GM10248 (cell line): ENCODE measurements at places on chromosomes 11 and 22.

DNA sequence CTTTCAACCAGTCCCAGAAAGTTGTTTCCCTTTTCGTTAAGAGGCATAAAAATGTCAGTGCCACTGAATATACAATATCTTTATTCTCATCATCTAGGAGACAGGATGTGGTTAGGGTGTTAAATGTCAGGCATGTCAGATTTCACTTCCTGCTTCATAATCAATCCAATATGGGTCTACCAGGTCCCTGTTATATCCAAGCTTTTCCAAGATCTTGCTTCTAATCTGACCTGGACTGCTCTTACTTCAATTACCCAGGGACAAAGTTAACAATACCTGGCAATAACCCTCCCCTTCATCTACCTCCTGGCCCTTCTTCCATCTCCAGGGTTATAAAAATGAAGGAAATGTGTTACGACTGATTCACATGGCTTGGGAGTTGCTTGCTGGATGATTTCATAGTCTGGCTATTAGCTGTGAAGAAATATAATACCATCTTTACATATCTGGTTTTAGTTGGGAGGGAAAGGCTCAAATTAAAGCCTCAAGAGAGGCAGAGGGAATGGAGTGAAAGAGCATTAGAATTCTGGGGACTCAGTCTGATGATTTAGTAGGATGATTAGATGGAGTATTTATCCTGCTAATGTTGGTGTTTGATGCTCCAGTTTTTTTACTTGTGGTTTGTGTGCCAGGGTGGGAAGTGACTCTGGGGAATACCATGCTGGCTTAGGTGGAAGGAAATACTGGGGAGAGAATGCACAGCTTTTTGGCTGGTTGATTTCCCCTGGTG is 534.3 kb downstream of the ETS1 start:
- no peak for DNase-seq

DNA sequence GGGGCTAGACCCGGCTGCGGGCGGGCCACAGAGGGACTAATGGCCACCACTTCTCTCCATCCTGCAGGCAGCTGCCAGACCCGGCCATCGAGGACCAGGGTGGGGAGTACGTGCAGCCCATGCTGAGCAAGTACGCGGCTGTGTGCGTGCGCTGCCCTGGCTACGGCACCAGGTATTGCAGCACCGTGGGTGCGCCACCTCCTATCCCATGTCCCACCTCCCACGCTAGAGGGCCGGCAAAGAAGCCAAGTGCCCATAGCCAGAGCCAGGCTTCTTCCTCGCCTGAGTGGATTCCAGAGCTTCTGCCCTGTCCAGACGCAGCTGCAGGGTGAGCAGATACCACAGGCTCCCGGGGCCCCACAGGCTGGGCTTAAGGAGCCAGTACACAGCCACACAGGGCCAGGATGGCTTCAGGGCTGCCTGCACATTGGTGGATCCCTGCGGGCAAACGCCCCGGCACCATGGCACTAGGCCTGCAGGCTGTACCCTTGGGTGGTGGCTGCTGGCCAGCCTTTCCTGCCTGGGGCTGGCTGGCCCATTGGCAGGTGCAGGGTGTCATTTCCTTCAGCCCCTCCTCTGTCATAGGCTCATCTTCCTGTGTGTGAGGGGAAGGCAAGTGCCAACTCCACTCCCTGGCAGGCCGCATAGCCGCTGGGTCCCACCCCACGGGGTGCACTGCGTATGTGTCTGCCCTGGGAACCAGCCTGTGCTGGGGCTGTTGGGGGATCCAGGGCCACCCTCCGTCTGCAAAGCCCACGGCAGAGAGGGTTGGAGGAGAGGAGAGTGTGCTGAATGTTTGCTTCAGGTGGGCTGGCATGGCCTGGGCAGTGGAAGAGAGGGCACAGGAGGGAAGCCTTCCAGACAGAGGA is 16.5 kb upstream of the DGCR8 start:
- DNase-seq, result no peak

DNA sequence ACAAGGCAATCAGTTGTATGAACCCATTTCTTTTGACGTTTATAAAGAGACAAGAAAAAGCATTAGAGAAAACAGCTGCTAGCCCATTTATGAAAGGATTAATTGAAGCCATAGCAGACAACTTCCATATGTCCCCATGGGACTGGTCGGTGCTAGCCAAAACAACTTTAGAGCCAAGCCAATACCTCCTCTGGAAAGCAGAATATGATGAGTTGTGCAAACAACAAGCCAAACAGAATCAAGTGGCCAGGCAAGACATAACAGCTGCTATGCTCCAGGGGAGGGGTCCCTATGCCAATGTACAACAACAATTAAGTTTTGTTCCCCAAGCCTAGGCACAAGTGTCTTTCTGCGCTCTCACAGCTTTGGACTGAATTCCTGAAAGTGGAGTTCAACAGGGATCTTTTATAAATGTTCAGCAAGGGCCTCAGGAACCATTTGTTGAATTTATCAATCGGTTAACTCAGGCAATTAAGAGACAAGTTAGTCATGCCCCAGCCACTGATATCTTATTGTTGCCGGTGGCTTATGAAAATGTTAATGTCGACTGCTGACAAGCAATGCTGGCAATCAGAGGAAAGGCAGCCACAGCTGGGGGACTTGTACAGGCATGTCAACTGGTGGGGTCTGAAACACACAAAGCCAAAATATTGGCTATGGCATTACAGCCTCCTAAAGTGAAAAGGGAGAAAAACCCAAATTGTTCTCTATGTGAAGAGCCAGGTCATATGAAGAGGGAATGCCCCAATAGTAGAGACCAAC is 1593.1 kb upstream of the TENM4 start:
- DNase-seq, result no peak

DNA sequence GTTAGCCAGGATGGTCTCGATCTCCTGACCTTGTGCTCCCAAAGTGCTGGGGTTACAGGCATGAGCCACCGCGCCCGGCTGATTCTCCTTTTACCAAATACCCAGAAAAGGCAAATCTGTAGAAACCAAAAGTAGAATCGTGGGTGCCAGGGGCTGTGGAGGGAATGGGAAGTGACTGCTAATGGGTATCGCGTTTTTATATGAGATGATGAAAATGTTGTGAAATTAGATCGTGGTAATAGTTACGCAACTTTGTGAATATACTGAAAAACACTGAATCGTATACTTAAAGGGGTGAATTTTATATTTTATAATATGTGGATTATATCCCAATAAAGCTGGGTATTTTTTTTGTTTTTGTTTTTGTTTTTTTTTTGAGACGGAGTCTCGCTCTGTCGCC is 48.2 kb upstream of the CREB3L1 start:
- no peak for DNase-seq

DNA sequence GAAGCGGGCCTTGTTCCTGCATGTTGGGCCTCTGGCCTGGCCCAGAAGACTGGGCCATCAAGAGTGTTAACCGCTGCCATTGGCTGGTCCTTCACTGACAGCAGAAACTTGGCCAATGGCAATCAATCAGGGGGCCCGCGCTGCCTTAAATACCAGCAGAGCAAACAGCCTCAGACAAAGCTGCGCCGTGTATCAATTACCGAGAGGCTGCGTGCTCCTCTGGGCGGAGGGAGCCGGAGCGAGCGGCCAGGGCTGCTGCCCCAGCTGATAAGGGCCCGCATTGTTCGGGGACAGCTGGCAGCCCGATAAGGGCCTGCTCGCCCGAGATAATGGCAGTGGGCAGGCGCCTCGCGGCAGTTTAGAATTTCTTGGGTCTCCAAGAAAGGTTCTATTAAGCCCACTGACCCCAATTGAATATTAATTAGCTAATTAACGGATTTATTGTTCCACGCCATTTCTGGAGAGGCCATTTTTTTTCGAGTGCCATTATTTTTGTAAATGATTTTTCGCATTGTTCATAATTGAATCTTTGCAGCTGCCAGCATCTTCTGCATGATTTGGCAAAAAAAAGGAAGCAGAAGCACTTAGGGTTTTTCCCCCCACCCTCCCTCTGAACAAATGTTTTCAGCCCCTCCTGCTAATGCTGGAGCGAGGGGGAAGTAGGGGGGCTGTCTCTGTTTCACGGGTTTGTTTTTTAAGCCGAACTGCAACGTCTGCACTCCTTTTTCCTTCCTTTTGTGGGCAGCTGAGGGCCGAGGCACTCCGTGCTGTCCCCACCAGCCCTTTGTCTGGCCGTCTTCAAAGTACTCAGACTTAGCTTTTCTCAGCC is 37.6 kb upstream of the RIC3 start:
- DNase-seq, result no peak

GRCh38 chr11:119172513-119172912 is 4.0 kb downstream of the NLRX1 start:
- DNase-seq, result no peak

DNA sequence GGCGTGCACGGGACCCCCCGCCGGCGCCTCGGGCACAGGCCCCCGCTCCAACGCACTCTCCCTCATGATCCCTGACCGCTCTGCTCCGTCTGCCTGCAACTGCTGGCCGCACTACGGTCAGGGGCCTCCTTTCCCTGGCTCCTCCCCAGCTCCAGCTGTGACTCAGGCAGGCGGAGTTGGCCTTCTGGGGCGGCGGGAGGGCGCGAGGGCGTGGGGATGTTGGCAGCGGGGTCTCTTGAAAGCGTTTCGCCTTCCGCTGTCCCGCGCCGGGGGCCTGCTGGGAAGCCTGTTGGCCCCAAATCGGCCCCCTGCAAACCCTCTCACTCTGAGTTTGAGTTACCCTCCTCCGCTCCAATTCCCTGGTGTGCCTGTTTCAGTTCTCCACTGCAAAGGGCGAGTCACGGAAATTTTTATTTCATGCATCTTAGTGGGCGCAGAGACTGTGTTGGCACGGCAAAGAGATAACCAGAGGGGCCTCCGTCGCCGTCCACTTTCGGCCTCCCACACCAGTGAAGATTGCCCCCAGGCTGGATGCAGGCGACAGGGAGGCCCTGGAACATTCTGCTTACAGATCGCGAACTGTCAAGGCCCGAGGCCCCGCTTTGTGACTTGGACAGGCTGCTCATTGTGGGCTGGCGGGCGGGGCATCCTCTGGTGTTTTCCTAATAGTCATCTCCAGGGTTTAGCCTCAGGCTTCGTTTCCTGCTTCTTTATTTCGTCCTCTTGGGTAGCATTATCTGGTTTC is at the start of gene CAVIN3:
Gene CAVIN3, minus strand, starts transcription at position 91 of the 745 bp plus-strand sequence. Its CDS starts 25 bp downstream, at position 66.
- DNase-seq, result peak; percentile 60

GRCh38 chr11:26044389-26044788 is 287.5 kb upstream of the ANO3 start:
- no peak for DNase-seq

DNA sequence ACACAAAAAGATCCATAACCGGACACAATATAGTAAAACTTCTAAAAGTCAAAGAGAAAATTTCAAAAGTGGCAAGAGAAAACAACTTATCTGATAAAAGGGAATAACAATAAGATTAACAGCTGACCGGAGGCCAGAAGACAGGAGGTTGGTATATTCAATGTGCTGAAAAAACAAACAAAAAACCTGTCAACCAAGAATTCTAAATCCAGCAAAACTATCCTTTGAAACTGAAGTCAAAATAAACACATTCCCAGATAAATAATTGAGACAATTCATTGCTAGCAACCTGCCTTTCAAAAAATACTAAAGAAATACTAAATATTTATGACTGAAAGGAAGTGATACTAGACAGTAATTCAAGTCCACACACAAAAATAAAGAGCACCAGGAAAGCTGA is 101.3 kb downstream of the RELT start:
- no peak for DNase-seq

DNA sequence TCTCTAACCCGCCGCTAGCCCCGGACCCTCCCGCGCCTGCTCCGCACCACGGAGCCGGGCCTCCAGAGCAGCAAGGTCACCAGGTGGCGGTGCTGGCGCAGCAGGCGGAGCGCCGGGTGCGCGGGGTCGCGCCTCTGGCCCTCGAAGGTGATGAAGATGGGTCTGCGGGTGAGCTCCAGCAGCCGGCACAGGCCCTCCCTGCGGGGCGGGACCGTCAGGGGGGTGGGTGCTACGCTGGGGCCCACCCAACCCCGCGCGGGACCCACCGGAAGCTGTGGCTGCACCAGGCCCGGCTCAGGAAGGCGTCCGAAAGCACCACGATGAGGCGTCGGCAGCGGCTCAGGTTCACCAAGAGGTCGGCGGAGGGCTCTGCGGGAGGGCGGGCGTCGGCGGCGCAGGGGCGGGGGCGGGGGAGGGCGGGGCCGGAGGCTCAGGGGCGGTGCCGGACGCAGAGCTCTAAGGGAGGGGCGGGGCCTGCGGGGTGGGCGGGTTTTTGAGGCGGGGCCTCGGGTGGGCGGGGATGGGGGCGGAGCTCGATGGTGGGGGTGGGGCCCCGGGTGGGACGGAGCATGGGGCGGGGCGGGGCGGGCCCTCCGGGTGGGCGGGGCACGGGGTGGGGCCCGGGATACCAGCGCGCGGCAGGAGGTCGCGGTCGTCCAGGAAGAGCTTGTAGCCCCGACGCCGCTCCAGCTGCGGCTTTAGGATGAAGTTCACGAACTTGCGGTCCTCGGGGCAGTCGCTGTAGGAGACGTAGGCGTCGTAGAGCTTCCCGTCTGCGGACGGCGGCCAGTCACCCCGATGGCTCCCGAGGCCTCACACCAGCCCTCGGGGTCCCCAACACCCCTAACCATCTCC is 7.8 kb downstream of the SIGIRR start:
- peak; percentile 95 for DNase-seq

- DNase-seq, result no peak
Observed at GRCh38 chr22:40434745-40435144, 64.4 kb downstream of the SGSM3 start.

- DNase-seq, result no peak
Observed at GRCh38 chr11:100515087-100515486, 172.0 kb upstream of the ARHGAP42 start.

GRCh38 chr11:3206156-3206921 is 12.3 kb downstream of the MRGPRG start:
- DNase-seq, result no peak

DNA sequence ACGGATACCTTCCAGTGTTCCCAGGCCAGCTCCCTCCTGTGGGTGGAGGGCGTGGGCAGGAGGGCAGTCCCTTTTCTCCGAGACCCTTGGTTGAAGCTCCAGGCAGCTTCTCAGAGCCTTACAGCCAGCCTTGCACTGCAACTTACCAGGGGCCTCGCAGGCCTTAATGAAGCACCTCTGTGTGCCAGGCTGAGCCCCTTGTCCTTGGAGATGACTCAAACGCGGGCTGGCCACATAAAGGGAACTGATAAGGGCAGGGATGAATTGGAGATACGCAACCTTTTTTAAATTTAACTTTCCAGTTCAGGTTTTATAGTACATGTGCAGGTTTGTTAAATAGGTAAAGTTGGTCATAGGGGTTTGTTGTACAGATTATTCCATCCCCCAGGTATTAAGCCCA is 72.7 kb downstream of the WNT7B start:
- DNase-seq, result no peak

- DNase-seq, result no peak
Observed at GRCh38 chr11:10158461-10158860, 135.6 kb downstream of the SBF2 start.

- no peak for DNase-seq
Observed at GRCh38 chr11:117366875-117367274, 39.2 kb downstream of the CEP164 start.
